HT1080 (cell line): ENCODE measurements at places on chromosomes 3 and 15.

DNA sequence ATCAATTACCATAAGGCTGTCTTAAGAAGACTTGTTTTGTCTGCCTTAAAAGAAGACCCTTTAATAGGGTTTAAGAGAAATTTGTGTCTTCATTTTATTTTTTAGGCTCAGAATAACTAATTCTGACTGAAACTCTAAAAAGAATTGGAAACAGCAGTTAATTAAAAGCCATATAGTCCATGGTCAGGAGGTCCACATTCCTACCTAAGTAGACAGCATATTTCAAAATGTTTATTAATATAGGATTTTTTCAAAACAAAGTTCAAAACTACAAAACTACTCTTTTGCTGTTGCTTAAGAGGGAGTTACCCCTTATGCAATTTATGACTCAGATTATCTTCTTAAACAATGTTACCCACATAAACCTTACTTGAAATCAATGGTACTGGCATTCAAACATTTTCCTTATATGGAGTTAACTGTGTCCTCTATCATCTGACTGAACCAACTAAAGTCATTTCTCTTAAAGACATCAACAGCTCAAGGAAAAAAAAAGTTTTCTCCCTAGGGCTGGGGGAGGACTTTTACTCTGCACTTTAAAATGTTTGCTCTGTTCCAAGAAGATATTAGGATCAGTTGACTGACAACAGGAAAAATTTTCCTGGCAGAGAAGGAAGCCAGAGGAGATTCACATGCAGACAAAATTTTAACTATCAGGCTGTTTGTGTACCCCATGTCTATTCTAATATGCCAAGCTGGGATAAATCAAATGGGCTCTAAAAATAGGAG, 56.8 kb upstream of the NANOGP8 start:
- DNase-seq: peak; percentile 74

GRCh38 chr15:59262316-59262715, 55.7 kb downstream of the LDHAL6B start:
- no peak for DNase-seq

DNA sequence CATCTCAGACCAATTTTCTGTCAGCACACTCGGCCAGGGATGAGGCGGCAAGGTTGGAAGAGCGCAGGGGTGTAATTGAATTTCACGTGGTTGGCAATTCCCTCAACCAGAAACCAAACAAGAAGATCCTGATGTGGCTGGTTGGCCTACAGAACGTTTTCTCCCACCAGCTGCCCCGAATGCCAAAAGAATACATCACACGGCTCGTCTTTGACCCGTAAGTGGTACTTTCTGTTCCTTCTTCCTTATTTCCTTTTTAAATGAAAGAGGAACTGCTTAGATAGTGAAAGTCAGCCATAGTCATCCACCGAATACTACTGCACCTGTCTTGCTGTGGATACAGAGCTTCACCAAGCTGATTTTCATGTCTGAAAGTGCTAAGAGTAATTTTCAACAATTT, 60.1 kb downstream of the SGO1 start:
- DNase-seq: no peak

- DNase-seq: no peak
Observed at GRCh38 chr3:71177375-71177774, 406.2 kb downstream of the FOXP1 start.

DNA sequence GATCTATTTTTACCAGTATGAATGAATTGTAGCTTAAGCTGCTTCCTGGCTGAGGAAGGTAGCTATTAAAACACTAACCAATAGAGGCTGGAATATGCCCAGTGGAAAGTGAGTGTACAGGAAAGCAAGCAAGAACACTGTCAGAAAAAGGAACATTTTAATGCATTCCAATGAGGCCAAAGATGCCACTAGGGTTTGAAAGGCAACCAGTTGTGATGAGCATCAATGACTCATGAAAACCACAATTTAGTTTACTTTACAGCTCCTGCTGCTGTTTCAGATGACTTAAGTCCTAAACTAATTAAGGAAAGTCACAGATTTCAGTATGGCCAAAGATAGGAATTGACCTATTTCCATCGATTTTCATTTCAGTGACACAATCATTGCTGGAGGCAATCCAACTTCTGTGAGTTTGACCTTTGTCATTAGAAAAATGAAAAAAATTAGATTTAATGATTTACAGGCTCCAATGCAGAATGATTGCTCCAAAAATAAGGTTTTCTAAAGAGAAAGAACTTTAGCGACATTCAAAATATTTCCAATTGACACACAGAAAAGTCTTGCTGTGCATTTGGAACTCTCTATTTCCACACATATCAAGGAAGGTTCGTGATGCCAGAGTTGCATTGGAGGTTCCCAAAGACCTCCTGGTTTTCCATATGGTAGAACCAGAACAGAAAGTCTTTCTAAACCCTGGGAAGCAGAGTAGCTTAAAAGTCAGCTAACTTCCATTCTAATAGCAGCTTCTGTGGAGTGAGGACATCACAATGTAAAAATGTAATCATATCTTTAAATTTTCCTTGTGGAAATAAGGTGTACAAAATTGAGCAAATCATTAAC, 103.0 kb downstream of the SUCNR1 start:
- DNase-seq: peak; percentile 99

GRCh38 chr15:75352186-75353080, 5.6 kb downstream of the NEIL1 start:
- no peak for DNase-seq

DNA sequence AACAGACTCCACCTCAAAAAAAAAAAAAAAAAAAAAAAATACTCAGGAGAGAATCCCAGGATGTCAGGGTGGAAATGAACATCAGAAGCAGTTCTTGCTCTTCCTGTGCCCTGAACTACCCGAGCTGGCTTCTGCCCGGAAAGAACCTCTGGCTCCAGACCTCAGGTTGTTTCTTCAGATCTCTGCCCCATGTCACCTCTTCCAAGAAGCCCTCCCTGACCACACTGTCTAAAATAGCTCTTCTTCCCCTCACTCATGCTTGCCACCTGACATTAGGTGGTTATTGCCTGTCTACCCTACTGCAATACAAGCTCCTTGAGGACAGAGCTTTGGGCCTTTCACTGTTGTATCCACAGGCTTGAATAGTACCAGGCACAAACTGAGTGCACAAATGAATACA, 8.2 kb downstream of the TKT start:
- DNase-seq: no peak
